Fibroblast of lung (primary cell): ENCODE measurements at places on chromosomes 5 and 9. TPM values are rescaled to one million over a fixed set of nuclear protein-coding genes. Genes with fewer than 3 reads are reported as not detected.

- DNase-seq: no peak
- no peaks in the 10 kb centered on the region for H3K27me3 ChIP-seq
- H3K27ac ChIP-seq: no peak overlapping the region
- H3K4me1 ChIP-seq: no peaks in the 10 kb centered on the region
These were observed 4.5 kb upstream of the PDLIM4 start for GRCh38 chr5:132253008-132253441.

- no peak for DNase-seq
- H3K27me3 ChIP-seq: no peaks in the 10 kb centered on the region
- peak overlapping the region; percentile 68 for H3K27ac ChIP-seq
- no peak overlapping the region for H3K4me3 ChIP-seq
- H3K36me3 ChIP-seq: peaks cover 7% of the 10 kb centered on the region
- peaks cover 68% of the 10 kb centered on the region for H3K4me1 ChIP-seq
These were observed 28.4 kb downstream of the JADE2 start for GRCh38 chr5:134553821-134554267.

FBN2 gene
- total RNA-seq: 9.0 and 80.1 TPM in 2 replicates

GPX8 gene
- total RNA-seq: 75.5 and 84.7 TPM in 2 replicates
